ENCODE measurements at places on chromosomes 1 and 21.

- DNase-seq = peak; percentile 70
These were observed 15.4 kb downstream of the LMNA start for GRCh38 chr1:156129687-156130577.

DNA sequence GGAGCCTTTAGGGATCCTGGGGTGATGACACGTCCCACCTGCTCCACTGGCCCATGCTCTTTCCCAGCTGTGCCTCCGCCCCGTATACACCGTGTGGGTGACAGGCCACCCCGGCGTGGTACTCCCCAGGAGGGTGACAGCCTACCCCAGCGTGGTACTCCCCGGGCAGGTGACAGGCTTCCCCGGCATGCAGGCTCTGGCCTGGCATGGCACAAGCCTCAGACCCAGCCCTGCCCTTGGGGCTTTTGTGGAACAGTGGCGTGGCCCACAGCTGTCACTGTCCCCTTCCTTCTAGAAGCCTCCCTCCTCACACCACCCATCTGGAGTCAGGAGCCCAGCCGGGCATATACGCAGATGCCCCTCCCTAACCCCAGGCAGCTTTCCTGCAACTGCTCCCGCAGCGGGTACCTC is 4.7 kb upstream of the PFKL start:
- DNase-seq = no peak

DNA sequence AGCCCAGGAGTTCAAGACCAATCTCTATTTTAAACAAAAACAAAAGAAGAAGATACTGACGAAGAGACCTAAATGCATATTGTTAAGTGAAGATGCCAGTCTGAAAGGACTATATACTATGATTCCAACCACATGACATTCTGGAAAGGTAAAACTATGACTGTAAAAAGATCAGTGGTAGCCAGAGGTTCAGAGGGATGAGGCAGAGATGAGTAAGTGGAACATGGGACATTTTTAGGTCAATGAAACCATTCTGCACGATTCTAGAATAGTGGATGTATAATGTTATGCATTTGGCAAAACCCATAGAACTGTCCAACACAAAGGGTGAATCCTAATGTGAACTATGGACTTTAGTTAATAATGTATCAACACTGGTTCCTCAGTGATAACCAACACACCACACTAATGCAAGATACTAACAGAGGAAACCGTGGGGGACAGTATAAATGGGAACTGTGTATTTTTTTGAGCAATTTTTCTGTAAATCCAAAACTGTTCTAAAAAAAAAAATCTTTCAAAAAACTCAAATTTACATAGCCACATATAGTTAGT is 8.2 kb downstream of the RC3H1 start:
- no peak for DNase-seq

- DNase-seq = no peak
These were observed 9.9 kb upstream of the C1orf141 start for GRCh38 chr1:67144696-67145095.

DNA sequence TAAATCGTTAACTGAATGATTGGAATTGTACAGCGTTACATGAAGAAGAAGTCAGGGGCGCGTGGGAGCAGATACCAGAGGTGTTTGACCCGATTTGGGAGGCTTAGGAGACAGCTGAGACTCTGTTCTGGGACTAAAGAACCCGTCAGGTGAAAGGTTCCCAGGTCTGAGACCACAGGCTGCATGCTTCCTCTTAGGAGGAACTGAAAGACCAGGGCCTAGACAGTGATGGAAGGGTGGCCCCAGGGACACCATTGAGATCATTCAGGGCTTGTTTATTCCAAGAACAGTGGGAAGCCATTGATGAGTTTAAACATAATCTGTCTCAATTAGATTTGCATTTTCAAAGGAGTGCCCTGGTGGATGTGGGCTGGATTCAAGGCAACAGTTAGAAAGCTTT is 904 bp downstream of the KLF17 start:
- DNase-seq = no peak

- DNase-seq = no peak
These were observed 314.3 kb downstream of the BACH1 start for GRCh38 chr21:29613021-29613420.

- DNase-seq = no peak
These were observed 64.6 kb downstream of the RHOU start for GRCh38 chr1:228799924-228800323.

DNA sequence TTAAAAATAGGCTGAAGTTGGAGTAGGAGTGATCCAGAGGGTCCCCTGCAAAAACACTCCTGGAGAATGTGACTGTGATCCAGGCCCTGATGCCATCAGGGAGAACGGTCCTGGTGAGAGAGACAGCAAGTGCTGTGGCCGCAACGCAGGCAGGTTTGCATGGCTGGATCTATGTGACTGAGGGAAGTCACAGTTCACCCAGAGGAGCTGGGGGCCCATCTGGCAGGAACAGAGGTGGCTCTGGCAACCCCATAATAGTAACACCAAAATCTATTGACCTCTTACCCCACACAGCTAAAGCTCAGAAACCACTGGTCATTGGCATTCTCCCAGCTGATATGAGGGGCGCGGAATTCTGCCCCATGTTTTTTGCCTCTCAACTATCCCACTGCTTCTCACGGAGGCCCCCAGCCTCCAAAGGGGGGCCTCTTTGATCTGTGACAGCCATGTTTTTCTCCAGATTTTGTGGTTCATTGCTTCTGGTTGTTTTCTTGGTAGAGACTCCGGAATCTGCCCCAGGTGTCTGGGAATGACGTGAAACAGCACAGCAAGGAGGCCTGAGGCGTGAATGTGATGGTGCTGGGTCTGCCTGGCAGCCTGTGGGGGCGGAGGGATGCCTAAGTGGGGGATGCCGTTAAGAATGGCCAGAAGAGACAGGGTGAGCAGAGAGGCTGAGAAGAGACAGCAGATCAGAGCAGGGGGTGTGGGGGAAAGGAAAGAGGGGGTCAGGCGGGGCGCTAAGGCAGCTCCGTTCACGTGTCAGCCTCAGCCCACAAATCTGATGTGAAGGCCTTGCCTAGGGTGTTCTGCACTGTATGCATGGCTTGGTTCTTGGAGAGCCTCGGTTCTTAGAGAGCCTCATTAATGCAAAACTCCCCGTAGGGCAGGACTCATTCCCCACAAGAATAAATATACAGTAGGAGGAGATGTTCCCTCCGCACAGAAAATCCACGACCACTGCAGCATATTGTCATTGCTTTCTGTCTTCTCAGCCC is 23.5 kb downstream of the CASP9 start:
- DNase-seq = no peak

GRCh38 chr1:39954324-39954869 is 548 bp upstream of the MFSD2A start:
- DNase-seq = no peak

- DNase-seq = no peak
These were observed 5.5 kb downstream of the DISC1 start for GRCh38 chr1:231632119-231632518.

GRCh38 chr21:41387042-41387819 is 25.4 kb downstream of the MX2 start:
- DNase-seq = no peak

GRCh38 chr1:163570071-163570470 is 248.3 kb downstream of the NUF2 start:
- DNase-seq = no peak

GRCh38 chr1:44060830-44061267 is 29.6 kb upstream of the SLC6A9 start:
- DNase-seq = no peak

DNA sequence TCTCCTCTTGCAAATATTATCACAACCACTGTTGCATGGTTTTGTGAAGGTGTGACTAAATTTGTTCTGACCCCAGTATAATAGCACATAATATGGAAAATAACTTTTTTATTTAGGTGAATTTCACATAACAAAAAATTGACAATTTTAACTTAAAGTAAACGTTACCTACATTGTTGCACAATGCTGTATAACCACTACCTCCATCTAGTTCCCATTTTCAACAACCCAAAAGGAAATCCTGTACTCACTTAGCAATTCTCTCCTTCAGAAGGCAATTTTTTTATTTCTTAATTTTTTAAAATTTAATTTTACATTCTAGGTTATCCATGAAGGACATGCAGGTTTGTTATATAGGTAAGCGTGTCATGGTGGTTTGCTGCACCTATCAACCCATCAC is 95.2 kb downstream of the KCNJ6 start:
- no peak for DNase-seq

GRCh38 chr1:156487862-156488261 is 12.7 kb downstream of the MEF2D start:
- DNase-seq = no peak

DNA sequence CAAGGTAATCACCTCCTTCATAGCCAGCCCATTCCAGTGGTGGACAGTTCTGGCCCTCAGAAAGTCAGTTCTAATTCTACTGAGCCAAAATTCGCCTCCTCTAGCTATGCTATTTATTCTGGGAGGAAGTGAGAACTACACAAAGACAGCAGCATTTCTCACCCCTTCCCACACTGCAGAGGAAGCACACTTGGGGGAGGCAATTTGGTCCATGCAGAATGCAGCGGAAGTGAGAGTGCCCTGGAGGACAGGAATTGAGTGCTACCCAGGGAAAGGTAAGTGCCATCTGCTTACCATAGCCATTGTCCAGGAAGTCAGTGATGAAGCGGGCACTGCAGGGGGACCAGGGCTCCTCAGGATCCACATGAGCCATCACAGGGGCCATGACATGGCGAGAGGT is 3.7 kb downstream of the ADAMTS4 start:
- DNase-seq = no peak

- DNase-seq = no peak
These were observed 39.0 kb upstream of the ATP1A1 start for GRCh38 chr1:116334015-116334547.

DNA sequence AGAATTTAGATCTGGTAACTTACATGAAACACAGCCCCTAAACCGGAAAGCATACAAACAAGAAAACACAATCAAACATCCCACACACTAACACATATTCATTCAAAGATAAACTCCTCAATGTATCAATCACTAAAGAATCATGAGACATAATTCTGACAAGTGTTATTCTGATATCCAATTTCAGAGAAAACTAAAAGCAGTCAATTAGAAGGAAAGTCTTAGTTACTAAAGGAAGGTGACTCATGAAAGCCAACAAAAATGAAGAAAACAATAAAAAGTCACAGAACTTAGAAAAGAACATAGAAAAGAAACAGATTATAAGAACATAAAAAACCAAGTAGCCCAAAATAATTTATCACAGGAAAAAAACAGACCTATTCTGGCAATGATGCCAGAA is 57.2 kb downstream of the ZZZ3 start:
- DNase-seq = no peak

GRCh38 chr21:34971656-34972055 is 77.4 kb downstream of the RUNX1 start:
- DNase-seq = no peak

GRCh38 chr1:11059968-11060830 is at the start of gene SRM:
Gene SRM, minus strand, starts transcription at chr1:11060018. Its CDS starts 75 bp downstream, at chr1:11059943.
- peak; percentile 90 for DNase-seq

GRCh38 chr1:39576016-39576657 is 453 bp downstream of the PABPC4 start:
- no peak for DNase-seq

All from activated T-cell treated with anti-CD3 and anti-CD28 coated beads for 24 hours (primary cell).